ENCODE measurements at places on chromosomes 6 and 20.

DNA sequence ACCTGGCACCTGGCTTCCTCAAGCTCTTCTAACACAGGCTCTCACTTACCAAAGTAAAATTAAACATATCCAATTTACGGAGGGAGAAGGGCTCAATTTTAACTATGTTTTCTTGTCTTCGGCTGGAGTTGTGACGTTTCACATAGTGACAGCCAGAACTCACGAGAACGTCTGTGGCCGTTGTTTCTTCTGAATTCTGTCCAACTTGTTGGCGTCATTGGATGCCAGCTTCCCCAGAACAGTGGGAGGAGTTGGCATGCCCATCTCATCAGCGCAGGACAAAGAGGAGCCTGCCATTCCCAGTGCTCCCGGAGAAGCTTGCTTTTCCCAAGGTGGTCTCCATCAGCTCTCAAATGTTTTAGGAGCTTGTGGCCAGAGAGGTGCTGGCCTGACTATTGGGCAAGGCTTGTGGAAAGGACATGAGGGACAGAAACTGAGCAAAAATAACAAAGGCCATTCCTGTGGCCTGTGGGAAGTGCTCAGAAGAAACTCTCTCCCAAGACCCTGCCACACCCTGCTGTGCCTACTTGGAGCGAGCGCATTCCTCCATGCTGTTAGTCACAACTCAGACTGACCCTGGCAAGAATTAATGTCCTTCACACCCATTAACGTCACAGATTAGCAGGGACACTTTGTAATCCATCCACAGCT is 265.4 kb upstream of the CDH4 start:
- no peak for DNase-seq

DNA sequence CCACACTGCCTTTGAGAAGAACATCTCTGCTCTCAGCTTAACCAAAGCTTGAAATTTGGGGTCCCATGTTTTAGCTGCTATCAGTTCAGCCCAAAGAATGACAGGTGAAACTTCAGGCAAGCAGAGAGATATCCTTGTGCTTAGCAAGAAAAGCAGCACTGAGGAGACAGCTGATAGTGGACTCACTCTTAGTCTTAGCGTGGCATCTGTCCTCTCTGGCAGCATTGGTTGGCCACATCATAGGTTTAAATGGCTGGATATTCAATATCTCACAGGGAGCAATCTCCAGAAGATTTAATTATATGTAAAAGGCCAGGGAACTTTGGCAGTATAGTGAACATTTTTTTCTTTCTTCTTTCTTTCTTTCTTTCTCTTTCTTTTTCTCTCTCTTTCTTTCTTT is 131.1 kb upstream of the SGK1 start:
- no peak for DNase-seq

DNA sequence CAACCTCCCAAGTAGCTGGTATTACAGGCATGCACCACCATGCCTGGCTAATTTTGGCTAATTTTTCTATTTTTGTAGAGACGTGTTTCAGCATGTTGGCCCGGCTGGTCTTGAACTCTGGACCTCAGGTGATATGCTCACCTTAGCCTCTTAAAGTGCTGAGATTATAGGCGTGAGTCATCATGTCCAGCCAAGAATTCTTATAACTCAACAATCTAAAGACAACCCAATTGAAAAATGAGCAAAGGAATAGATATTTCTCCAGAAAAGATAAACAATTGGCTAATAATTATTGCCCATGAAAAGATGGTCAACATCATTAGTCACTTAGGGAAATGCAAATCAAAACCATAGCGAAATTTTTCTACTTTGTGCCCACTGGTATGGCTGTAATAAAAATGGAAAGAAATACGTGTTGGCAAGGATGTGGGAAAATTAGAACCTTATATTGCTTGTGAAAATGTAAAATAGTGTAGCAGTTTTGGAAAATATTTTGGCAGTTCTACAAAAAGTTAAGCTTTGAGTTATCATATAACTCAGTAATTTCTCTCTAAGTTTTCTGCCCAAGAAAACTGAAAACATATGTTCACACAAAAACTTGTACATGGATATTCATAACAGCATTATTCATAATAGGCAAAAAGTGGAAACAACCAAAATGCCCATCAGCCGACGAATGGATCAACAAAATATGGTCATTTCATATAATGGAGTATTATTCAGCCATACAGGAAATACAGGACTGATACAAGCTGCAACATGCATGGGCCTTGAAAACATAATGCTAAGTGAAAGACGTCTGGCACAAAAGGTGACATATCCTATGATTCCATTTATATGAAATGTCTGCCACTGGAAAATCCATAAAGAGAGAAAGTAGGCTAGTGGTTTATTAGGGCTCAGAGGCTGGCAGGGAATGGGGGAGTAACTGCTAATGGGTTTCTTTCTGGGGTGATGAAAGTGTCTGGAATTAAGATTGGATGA is 87.8 kb downstream of the UTRN start:
- DNase-seq = no peak

DNA sequence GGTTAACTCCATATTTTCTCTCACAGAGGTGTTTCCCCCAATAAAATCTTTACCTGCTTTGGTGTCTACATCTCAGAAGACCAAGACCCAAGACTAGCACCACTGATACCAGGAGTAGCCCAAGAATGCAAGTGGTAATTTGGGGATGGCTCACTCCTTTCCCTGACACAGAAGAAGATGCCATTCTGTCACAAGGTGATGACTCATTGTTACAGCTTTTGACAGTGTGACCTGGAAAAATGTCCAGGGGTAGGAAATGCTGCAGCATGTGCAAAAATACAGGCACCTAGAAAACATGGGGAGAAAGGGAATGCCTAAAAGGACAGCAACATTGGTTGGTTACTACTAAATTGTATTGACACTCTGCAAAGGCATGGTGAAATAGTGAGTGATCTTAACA is 254.0 kb upstream of the GJE1 start:
- no peak for DNase-seq

DNA sequence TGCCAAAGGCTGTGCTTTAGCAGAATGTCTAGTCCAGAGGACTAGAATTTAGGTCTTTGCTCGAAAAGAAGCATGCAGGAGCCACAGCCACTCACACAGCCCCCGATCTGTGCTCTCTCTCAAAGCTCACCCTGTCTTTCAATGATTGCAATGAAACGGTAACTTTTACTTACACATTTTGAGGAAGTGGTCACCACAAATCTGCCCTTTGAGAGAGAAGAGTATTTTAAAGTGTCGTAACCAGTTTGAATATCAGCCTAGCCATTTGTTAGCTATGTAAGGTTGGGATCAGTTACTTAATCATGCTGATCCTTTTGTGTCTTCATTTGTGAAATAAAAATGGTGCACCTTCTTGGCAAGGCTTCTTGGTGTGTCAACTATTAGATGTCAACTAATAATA is 209.0 kb downstream of the TFAP2A start:
- no peak for DNase-seq

DNA sequence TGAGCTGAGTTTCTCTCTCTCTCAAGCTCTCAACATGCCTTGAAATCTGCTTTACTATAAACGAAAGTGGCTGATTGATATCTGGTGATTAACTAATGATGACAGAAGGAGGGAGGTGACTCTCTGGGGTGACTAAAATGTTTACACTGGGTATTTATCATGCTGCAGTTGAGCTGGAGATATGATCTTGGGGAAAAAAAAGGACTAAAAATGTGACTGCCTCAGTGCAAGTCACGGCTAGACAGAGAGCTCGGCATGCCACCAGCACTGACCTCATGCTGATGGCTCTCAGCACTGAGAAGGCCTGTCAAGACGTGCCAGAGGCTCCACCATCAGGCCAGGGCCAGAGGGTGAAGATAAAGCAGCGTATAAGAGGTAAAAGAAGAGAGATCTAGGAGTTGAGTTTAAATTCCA is 103.1 kb upstream of the SPACA1 start:
- no peak for DNase-seq

Data from GM19239 (cell line).